Stimulated activated CD4-positive, alpha-beta T cell treated with anti-CD3 and anti-CD28 coated beads, Interleukin-1b, Interleukin-23, amount 100 ng/mL, for 24 hours (primary cell): ENCODE measurements at places on chromosomes 12 and 14.

- no peak for DNase-seq
These were observed 443.2 kb upstream of the FOXG1 start for GRCh38 chr14:28323366-28323765.

DNA sequence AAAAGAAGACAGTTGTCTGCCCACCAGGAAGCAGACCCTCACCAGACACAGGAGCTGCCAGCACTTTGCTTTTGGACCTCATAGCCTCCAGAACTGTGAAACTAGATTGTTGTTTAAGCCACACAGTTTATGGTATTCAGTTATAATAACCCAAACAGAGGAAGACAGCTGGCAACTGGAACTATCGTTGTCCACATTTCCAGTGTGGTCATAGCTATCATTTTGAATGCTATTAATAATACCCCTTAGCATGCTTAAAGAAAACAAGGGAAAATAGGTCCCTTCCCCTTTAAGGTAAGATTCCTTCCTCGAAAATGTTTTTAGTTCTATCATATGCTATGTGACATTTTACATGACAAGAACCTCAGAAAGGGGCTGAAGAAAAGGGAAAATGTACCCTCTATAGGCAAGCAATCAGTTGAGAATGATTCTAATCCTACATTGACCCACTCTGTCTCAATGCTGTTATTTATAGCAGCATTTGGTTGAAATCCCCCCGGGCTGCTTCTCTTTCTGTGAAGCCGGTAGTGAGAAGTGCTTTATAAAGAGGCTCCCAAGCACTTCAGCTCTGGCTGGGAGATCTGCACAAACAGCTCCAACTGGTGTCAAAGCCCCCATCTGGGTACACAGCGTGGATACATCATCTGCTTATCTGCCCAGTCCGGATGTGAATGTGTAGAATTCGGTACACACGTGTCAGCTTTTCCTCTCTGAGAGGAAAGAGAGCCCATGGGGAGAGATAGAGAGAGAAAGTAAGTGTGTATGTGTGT is 221.2 kb upstream of the FLRT2 start:
- no peak for DNase-seq

GRCh38 chr12:3589745-3590144 is 98.7 kb downstream of the PRMT8 start:
- no peak for DNase-seq

DNA sequence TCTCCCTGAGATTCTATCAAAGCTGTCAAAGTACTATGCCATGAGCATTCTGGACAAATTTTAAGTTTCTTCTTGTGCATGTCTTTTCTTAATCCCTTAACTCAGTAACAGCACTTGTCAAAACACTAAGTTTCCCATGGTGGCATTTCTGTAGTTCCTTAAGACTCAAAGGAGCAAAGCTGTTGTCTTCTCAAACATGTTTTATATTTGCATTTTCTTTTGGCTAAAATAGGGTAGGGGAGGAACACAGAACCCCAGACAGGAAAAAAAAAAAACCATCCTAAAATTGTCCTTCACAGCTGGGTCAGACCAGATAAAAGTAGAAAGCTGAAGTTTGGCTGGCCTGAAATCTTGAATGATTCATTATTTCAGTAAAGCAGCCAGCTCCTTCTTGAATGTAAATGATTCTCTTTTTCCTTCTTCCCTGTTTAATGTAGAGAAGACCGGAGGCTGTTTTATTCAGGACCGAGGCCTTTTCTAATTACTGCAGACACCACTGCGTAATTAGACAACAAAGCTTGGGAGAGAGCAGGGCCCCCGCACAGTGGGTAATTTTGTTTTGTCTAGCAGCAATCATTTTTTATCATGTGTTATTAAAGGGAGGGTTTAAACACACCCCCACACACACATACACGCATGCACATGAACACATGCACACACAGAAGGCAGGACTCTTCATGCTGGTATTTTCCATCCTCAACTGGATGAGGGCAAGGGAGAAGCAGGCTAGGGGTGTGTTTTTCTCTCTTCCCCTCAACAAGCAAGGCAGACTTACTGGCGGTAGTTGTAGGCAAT is 51.0 kb downstream of the PAH start:
- no peak for DNase-seq

DNA sequence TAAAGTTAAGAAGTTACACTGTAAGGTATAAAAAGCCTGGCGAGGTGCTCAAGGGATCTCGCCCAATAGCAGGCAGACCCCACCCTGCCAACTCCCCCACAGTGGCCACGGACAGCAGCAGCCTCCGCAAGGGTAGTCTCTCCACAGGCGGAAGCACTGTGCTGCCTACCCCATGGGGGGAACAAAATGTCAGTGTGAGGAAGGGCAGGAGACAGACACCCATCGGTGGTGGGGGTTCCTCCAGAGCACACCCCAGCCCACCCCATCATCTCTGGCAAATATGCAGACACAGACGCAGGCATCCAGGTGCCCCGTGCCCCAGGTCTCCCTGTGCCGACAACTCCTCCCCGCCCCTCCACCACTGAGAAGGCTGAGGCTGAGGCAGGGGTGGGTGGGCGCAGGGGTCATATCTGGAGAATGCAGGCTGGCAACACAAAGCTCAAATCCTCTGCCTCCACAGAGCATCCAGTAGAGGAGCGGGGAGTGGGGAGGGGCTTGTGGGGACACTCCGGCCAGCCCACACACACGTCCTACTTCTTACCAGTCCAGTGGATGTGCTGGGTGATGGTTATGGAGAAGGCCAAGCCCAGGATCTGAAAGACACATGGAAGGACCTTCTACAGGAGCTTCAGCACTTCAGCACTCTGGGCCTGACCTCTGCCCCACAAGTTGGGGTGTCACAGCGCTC is 68.3 kb upstream of the DDX11 start:
- no peak for DNase-seq

- DNase-seq: no peak
These were observed 25.3 kb upstream of the EVL start for GRCh38 chr14:100039903-100040302.

DNA sequence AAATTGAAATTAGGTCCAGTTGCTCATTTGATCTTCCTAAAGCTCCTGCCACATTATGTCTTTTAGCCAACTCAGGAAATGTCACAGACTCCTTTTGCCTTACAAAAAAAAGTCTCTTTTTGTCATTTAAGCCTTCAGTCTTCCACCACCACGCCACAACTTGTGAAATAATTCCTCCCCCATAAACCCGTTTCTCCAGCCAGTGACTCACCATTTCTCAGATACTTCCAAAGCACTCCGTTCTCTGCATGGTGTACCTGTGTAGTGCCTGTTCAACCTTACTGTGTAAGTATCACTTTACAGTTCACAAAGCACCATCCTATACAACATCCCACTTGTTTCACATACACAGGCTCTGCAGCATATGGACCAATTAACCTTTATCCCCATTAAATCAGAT is 139.5 kb upstream of the AEBP2 start:
- no peak for DNase-seq

- DNase-seq: no peak
These were observed 199.1 kb downstream of the NUBPL start for GRCh38 chr14:31760277-31760676.

- DNase-seq: no peak
These were observed 56.7 kb downstream of the GALNT9 start for GRCh38 chr12:132272711-132273110.
